Mesenteric fat pad (tissue), 1 donor: ENCODE measurements at places on chromosomes 6 and 20.

DNA sequence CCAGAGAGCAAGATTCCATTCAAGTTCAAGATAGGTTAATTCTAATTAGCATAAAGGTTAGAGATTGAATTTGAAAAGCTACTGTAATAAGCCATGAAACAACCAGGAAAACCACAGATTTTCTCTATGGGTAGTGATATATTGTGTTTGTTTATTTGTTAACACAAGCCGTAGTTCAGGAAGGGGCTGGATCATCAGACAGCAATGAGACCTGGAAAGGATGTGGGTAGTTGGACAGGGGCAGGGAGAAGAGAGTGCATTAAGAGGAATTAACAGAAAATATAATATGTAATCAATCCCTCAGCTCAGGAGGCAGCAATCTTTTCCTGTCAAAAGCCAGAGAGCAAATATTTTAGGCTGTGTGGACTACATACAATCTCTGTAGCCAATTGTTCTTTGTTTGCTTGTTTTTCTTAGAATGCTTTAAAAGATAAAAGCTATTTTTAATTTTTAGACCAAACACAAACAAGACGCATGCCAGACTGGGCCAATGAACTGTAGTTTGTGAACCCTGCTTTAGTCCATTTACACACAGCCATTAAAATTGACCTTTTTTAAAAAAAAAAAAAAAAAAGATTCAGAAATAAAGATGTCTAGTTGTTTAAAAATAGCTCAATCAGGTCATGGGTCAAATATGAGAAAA lies 398.7 kb upstream of the MARCKS start:
- no peak for DNase-seq

- no peak for DNase-seq
Observed at GRCh38 chr6:35787266-35788218, 6.7 kb downstream of the CLPSL1 start.

GRCh38 chr20:22684763-22685443 lies 100.5 kb upstream of the FOXA2 start:
- DNase-seq = no peak

DNA sequence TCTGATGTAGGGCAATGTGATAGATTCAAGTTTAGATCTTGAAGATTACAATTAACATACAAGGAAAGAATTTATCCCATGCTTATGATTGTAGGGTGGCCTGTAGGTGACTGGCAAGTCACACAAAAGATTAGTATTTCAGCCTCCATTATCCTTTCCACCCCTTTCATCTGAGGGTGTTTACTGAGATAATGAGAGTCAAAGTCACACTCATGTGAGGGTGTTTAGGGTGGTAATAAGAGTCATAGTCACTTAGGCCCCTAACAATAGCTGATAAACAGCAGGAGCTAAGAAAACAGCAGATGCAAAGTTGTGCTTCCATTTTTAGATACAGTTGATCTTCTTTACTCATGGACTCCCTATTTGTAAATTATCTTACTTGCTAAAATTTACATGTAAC lies 11.4 kb downstream of the FAM184A start:
- no peak for DNase-seq

DNA sequence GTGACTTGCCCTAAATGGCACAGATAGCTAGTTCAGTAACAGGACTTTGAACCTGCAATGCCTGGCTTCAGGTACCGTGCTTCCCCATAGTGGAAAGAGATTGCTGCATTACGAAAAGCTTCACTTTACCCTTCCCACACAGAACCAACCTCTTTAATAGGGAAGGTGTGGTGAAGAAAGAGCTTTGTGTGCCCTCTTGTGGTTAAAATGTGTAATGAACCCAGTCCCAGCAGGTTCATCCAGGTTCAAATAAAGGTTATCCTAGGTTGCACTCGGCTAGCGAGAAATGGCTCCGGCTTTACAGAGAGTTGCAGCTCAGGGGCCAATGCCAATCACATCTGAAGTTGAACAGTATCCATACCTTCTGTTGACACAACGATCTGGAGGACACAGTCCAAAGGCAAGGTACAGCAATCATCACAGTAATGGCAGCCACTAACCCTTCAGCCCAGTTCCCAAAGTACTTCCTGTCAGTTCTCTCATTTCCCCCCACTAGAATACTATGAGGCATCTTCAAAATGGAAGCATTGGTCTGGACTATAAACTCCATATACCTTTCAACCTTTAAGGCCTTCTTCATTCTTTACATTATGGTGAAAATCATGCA lies 3.0 kb downstream of the DEFB115 start:
- DNase-seq = no peak

DNA sequence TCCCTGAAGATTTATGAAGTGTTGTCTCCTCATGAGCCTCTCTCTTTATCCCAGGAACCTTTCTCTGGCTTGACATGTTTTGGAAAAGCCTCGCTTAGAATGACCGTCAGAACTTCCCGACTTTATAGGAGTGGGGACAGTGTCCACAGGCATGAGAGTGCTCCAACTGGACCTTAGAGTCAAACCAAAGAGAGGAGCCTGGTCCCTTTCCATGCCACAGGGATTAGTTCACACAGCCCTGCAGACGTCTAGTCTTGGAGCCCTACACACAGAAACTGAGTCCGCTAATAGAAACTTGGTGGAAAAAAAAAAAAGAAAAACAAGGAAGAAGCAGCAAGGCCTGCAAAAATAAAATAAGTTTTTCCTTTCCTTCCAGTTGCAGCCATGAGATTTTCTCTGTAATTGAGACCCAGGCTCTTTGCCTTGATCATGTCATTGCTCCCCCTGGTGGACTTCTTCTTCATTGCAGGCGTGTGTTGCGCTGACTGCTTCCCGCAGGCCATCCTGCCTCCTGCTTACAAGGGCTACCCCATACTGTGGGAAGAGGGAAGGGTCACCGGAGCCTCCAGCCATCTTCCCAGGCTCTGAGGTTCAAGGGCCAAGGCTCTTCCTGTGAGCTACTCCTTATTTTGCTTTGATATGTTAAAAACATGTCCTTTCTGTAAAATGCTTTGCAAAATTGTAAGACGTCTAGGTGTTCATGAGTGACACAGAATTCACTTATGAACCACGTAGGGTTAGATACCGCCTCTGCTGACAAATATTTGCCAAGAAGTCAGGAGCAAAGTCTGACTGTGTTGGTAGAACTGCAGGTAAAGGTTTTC lies 201.0 kb downstream of the UST start:
- DNase-seq = no peak

GRCh38 chr6:36247693-36248092 lies 22.2 kb upstream of the PNPLA1 start:
- no peak for DNase-seq

DNA sequence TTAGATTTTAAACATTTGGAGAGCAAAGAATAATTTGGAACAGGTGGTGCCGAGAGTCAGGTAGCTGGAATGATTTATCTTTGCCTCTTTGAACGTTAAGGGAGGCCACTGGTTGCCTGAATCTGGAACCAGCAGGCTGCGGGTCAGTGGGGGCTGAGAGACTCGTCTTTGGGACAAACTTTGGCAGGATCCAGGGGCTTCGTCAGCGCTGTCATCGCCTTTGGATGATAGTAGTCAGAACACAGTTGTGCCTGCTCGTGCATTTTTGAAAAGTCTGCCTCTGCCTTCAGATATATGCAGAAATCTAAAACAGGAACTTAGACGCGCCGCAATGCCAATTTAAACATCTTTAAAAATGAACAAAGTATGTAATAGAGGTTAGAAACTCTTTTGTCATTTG lies 5.0 kb downstream of the EYA2 start:
- no peak for DNase-seq

- DNase-seq = no peak
Observed at GRCh38 chr6:140579918-140580317, 1205.5 kb upstream of the CITED2 start.

GRCh38 chr6:42962502-42963178 lies 2.1 kb downstream of the GNMT start:
- DNase-seq = no peak

- DNase-seq = no peak
Observed at GRCh38 chr6:155264693-155265320, 994 bp downstream of the CLDN20 start.

GRCh38 chr6:42038163-42038562 lies 12.2 kb upstream of the TAF8 start:
- peak; percentile 33 for DNase-seq

DNA sequence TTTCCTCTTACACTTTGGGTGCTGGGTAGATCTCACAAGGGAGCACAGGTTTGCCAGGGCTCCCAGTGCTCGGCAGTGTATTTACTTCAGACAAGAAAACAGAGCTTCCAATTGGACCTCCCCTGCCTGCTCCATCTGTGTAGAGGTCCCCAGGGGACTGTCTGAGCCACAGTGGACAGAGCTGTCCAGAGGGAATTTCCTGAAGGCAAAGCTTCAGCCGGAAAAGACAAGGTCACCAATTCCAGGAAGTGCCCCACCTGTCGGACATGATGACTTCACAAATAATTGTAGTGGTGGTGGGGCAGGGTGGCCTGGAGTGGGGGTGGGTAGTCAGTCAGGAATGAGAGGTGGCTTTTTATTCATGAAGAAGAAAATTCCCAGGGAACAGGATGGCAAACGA lies 18.6 kb downstream of the ADGRF5 start:
- no peak for DNase-seq

- peak; percentile 93 for DNase-seq
Observed at GRCh38 chr6:42782689-42783176, 881 bp downstream of the BICRAL start.

- DNase-seq = no peak
Observed at GRCh38 chr20:37990571-37991151, 42.6 kb downstream of the TTI1 start.

DNA sequence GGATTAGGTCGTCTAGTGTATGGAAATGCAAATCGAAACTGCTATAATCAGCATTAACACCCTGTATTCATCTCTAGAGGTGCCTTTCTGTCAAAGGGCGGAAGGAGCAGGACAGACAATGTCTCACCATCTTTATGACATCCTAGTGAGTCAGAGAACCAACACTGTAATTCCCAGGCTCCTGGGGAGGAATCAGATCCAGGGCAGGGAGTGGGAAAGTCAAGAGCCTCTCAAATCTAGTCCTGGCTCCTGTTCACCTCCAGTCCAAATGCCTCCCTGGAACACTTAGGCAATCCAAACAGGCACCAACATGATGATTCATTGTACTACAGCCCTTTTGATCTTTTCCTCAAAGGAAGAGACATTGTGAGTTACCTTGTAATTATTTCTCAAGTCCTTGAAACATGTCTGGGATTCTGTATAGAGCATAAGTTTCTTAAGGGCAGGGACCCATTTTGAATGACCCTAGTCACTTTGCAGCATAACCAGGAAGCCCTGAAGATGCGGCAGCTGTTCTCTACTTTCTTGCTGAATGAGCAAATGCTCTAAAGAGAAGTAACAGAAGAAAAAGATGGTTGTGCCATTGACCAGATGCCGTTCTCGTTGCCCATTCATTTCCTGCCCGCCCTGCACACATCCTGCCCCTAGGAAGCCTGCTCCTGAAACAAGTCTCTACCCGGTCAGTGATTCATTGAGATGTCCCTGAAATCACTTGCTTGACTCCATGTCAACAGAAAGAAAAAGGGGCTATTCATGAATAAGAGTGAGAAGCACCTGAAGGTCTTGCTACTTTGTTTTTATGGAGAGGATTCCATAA lies 112.8 kb upstream of the JARID2 start:
- no peak for DNase-seq

GRCh38 chr6:137581019-137581707 lies 87.0 kb upstream of the OLIG3 start:
- no peak for DNase-seq

GRCh38 chr6:39228111-39228971 lies 934 bp downstream of the KCNK5 start:
- no peak for DNase-seq

GRCh38 chr6:11315743-11316437 lies 83.4 kb upstream of the NEDD9 start:
- DNase-seq = no peak

DNA sequence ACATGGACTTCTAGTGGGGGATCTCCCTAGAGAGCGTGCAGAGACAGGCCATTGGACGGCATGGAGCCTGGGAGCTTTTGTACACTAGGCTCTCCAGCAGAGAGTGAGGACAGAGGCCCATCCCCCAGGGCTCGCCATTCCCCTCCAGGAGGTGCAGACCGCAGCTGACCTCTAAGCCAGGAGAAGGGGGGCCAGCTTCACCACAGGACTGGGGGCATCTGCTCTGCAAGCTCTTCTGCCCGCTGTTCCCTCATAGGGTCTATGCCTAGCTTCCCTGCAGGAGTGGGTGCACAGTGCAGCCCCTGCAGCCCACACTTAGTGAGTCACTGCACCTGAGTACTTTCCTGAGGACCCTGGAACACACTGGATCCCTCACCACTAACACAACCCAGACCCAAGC lies 94.4 kb downstream of the FHL5 start:
- DNase-seq = no peak

DNA sequence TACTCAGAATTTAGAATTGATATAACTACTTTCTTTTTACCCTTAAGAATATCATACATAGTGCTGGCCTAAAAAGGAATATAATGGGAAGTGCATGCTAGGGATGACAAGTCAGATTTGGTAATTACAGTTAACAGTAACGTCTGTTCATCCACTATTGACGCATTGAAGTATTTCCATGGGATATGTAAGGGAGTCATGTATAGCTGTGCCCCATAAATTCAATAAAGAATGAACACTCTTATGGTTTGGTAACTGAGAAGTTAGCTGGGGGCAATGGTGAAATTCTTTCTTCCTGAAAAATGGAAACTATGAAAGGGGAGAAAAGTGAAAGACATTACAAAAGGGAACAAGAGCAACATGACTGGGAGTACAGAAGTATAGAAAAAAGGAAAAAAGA lies 2.6 kb upstream of the COL19A1 start:
- no peak for DNase-seq

DNA sequence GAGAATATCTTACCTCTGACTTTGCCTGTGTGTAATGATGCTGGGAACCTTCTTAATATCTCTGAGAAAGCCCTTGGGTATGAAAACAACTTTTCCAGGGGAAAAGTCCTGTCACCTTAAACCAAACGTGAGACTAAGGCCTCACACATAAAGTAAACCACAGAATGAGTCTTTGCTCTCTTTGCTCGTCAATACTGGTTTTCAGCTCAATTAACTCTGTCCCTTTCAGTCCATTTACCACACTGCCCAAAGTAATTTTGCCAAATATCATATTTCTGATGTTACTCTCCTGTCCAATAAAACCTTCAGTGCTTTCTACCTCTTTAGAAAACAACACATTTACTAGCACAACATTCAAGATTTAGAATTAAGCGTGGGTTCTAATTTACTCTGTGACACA lies 100.5 kb upstream of the HMGCLL1 start:
- no peak for DNase-seq
